ENCODE measurements at places on chromosomes 7 and 10.

DNA sequence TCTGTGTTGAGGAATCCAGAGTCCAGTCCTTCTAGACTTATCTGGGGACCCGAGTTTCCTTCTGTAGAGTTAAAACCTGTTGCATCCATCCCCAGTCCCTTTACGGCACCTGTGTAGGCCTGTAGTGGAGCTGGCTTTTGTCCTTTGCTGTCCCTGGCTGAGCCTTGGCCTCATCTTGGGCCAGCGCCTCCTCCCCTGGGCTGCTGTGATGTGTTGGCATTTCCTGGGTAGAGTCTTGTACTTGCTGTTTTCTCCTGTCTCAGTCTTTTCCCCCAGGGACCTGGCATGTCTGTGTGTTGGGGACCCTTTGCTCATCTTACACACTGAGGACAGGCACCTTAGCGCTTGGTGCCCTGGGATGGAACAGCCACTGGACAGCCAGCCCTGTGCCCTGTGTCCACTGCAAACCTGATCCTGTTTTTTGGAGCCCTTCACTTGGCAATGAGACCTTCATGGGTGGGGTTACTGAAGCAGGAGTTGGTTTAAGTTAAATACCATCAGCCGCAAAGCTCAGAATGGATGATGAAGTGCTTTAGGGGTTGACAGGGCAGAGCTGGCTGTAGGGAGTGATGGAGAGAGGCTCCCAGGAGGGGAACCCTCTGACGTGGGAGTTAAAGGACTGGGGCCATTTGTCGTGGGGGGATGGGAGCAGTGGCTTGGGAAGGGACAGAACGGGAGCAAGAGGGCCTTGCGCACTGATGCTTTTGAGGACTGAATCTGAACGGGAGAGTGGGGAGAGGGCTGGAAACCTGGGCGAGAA lies 50.9 kb downstream of the CUX1 start:
- peak overlapping the region; percentile 95 for H3K27ac ChIP-seq
- H3K4me1 ChIP-seq, result peaks cover 67% of the 10 kb centered on the region
- no peak overlapping the region for H3K4me3 ChIP-seq
- H3K27me3 ChIP-seq, result no peaks in the 10 kb centered on the region
- no peak for DNase-seq

- DNase-seq, result no peak
- no peak overlapping the region for H3K27ac ChIP-seq
- H3K4me3 ChIP-seq, result no peak overlapping the region
- no peaks in the 10 kb centered on the region for H3K27me3 ChIP-seq
- H3K4me1 ChIP-seq, result peaks cover 40% of the 10 kb centered on the region
Observed at GRCh38 chr7:26087321-26088091, 64.5 kb upstream of the NFE2L3 start.

DNA sequence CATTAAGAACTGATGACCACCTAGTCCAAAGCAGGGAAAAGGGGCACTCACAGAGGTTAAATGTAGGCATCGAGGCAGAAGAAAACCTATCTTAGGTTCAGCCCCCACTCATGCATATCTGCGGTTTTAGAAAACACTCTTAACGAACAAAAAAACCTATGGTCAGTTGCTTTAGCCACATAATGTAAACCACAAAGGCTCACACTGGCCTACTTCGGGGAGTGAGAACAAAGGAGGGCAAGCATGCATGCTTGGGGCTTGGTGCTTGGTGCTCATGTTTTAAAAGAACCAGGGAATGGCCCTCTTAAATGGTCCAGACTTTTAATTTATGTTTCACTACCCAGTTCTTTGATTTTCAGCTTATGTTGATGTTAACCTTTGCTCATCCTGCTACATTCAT lies 14.2 kb downstream of the INSYN2A start:
- no peaks in the 10 kb centered on the region for H3K27me3 ChIP-seq
- H3K27ac ChIP-seq, result no peak overlapping the region
- H3K4me1 ChIP-seq, result peaks cover under 1% of the 10 kb centered on the region

DNA sequence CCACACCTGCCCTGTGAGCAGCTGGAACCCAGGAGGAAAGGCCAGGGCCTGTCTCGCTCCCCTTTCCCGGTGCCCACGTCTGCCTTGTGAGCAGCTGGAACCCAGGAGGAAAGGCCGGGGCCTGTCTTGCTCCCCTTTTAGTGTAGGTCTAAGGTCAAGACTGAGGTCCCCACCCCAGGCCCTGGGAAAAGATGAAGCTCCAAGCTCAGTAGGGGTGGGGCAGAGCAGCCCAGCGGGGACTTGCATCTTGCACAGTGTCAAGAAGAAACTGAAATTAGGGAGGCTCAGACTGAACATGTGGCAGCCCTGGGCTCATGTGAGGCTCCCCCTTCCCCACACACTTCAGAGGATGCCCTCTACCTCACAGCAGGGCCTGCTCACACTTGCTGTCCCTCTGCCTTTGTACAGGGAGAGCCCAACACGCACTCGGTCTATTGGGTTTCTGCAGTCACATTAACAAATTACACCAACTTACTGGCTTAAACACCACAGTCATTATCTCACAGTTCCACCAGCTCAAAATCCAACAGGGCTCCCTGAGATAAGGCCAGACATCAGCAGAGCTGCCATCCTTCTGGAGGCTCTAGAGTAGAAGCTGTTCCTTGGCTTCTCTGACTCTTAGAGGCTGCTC lies 12.4 kb downstream of the POLL start:
- no peak for DNase-seq
- H3K4me3 ChIP-seq, result no peak overlapping the region
- H3K36me3 ChIP-seq, result peaks cover 18% of the 10 kb centered on the region

- no peak overlapping the region for H3K4me3 ChIP-seq
- no peaks in the 10 kb centered on the region for H3K27me3 ChIP-seq
- DNase-seq, result no peak
- H3K27ac ChIP-seq, result no peak overlapping the region
- H3K4me1 ChIP-seq, result peaks cover 5% of the 10 kb centered on the region
Observed at GRCh38 chr7:135333946-135334345, 100.3 kb downstream of the STRA8 start.

- no peak overlapping the region for H3K4me3 ChIP-seq
- no peak overlapping the region for H3K27ac ChIP-seq
- peaks cover 3% of the 10 kb centered on the region for H3K27me3 ChIP-seq
- H3K36me3 ChIP-seq, result 0 out of 2 replicates have a peak, but pooled peaks cover 5% of the 10 kb centered on the region
Observed at GRCh38 chr10:94006591-94007550, 13.1 kb downstream of the PLCE1 start.

- no peak overlapping the region for H3K4me3 ChIP-seq
- no peak overlapping the region for H3K27ac ChIP-seq
- no peaks in the 10 kb centered on the region for H3K4me1 ChIP-seq
- H3K36me3 ChIP-seq, result no peaks in the 10 kb centered on the region
- H3K27me3 ChIP-seq, result no peaks in the 10 kb centered on the region
Observed at GRCh38 chr10:50536617-50537240, 87.0 kb downstream of the SGMS1 start.

- H3K27me3 ChIP-seq, result no peaks in the 10 kb centered on the region
- no peak overlapping the region for H3K27ac ChIP-seq
- DNase-seq, result no peak
- H3K36me3 ChIP-seq, result no peaks in the 10 kb centered on the region
Observed at GRCh38 chr10:118913825-118914224, 115.7 kb upstream of the NANOS1 start.

DNA sequence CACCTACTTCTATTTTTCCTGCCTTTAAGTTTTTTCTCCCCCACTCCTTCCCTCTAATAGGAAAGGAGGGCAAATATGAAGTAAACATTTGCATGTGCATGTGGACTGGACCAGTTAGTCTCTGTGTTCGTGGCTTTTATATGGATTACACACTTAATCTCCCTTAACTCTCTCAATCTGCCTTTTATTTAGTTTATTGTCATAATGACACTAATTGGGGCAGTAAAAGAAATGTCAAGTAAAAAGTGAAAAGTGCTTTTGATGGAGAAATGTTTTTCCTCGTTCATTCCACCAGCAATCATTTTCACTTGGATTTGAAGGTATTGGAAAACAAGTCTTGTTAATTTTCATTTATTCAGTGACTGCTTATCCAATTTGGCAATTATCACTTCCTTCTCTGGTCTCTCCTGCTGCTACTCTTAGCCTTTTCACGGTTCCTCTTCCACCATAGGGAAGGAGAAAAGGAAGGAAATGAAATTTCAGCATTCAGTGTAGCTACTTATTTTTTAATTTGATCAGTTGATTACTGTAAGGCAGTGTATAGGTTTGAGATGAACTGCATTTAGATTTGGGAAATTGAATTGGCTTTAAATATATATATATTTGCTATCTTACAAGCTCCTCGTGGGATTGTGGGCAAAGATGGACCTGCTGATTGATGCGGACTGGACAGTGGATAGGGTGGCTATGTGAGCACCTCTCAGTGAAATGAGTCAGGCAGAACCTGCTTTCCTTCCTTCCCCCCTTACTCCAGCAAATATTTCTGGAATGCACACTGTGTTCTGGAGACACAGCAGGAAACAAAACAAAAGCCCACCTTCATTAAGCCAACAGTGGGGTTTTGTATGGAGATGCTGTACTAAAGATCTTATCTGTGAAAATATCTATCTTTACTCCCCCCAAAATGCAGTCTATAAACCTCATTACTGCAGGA lies 77.5 kb downstream of the LRRC4 start:
- H3K4me3 ChIP-seq, result no peak overlapping the region
- peak overlapping the region; percentile 40 for H3K27ac ChIP-seq

GRCh38 chr7:79590391-79590790 lies 136.9 kb upstream of the MAGI2 start:
- H3K4me3 ChIP-seq, result no peak overlapping the region
- H3K4me1 ChIP-seq, result no peaks in the 10 kb centered on the region
- no peaks in the 10 kb centered on the region for H3K36me3 ChIP-seq
- H3K27ac ChIP-seq, result no peak overlapping the region
- DNase-seq, result no peak

Data from WTC11 (cell line).